ENCODE measurements at places on chromosomes 7 and 10. TPM values are rescaled to one million over a fixed set of nuclear protein-coding genes. Genes with fewer than 3 reads are reported as not detected.

GRCh38 chr7:78529392-78529791, 730.8 kb downstream of the PHTF2 start:
- DNase-seq, result no peak

- DNase-seq, result peak; percentile 93
Observed at GRCh38 chr10:124388823-124389612, 29.7 kb downstream of the OAT start.

DNA sequence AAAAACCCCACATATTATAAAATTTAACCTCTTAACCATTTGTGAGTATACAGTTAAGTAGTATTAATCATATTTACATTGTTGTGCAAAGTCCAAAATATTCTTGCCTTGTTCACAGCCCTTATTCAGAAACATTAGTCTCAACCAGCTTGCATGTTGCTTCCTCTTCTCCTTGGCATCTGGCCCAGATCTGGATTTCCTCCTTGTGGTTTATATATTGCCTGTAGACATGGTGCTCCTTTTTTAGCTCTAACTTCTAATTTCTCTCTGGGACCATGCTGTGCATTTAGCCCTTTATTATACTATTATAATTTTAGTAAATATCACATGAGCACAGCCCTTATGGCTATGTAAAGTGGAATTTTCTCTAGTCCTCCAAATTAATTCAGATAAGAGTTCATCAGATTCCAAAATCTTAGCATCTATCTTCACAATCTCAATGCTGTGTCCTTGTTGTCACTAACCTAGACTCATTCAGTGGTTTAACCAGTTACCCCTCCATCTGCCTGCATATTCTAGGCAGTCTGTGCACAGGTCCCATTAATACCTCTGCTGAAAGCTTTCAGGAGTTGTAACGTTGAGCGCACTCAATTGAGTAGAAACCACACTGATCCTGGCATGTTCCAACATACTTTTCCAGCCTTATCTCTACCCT, 7.9 kb downstream of the CPED1 start:
- no peak for DNase-seq

DNA sequence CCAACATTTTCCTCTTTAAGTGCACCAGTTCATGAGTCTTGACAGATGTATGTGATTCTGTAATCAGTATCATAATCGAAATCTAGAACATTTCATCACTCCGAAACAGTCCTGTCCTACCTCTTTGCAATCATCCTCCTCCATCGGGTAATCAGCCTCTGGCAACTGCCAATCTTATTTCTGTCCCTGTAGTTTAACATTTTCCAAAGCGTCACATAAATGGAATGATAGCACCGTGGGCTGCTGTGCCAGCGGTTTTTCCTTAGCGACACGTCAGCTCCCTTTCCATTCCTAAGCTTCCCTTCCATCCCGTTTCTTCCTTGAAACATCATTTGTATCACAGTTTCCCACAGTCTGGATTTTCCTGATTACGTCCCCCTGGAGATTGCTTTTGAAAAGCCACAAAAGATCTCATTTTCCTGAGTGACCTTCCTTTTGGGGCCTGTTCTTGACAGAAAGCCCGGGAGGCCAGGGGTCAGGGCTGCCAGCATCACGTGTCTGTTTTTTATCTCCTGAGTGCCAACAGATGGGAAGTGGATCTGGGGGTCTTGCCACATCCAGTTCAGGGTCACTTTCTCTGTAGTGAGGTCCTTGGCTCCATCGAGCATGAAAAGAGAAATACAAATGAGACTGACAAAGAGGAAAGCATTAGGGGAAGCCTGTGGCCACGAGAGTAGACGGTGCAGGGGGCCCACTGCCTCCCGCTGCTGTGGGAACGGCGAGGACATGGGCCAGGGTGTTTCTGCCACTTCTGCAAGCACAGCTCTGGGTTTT, 31.6 kb downstream of the TMEM120A start:
- DNase-seq, result no peak

GRCh38 chr7:43869867-43870240, 537 bp upstream of the MRPS24 start:
- DNase-seq, result no peak

DNA sequence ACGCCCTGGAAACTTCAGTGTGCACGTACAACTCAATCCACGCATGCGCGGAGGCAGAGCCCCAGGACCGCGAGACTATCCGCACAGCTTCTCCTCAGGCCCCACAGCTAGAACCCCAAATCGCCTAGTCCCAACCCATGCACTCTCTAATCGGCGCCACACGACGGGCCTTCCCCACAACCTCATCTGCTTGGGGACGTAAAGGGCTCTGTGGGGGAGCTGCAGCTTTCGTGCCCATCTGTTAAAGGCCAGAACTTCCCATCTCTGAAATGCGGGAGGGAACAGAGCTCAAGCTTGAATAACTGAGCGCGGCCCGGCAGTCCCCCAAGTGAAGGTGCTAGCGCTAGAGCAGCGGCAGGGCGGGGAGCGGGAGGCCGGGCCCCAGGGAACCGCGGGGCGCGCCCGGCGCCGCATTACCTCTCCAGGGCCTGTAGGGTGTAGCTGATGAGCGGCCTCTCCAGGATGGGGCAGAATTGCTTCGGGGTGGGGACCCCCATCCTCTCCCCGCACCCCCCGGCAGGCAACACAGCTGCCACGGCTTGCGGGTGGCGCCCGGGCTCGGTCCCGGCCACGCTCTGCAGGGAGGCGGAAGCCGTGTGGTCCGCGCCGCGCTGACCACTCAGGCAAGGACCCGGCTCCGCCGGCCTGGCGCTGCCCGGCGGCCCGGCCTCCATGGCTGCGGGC, 547 bp downstream of the CRPPA start:
- peak; percentile 76 for DNase-seq

DNA sequence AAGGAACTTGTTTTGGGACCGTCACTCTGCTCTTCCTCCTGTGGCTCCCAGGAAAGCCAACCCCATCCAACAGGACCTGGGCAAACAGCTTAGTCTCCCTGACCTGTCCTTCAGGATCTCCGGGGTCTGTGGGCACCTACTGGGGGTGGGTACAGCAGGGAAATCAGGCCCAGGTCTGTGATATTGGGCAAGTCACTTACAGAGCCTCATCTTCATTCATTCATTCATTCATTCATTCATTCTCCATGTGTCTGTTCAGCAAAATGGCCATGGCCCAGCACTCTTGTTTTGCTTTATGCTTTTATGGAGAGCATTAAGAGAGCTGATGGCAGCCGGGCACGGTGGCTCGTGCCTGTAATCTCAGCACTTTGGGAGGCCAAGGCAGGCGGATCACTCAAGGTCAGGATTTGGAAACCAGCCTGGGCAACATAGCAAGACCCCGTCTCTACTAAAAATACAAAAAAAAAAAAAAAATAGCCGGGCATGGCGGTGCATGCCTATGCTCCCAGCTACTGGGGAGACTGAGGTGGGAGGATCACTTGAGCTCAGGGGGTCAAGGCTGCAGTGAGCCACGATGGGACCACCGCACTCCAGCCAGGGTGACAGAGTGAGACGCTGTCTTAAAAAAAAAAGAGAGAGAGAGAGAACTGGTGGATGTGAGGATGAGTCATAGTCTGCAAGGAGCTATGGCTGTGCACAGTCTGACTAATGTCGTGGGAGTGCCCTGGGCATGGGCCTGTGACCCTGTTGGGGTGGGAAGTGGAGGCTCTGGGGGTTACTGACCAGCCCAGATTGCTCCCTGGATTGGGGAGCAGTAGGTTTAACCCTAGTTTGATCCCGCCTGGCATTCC, 54.3 kb downstream of the CLIP2 start:
- no peak for DNase-seq

- no peak for DNase-seq
Observed at GRCh38 chr7:74579800-74580685, 77.5 kb upstream of the GTF2I start.

GRCh38 chr7:20330239-20330927, at the start of gene ITGB8:
Gene ITGB8 (plus strand): TSS chr7:20330900. CDS start chr7:20331807, 907 bp downstream.
- peak; percentile 64 for DNase-seq

DNA sequence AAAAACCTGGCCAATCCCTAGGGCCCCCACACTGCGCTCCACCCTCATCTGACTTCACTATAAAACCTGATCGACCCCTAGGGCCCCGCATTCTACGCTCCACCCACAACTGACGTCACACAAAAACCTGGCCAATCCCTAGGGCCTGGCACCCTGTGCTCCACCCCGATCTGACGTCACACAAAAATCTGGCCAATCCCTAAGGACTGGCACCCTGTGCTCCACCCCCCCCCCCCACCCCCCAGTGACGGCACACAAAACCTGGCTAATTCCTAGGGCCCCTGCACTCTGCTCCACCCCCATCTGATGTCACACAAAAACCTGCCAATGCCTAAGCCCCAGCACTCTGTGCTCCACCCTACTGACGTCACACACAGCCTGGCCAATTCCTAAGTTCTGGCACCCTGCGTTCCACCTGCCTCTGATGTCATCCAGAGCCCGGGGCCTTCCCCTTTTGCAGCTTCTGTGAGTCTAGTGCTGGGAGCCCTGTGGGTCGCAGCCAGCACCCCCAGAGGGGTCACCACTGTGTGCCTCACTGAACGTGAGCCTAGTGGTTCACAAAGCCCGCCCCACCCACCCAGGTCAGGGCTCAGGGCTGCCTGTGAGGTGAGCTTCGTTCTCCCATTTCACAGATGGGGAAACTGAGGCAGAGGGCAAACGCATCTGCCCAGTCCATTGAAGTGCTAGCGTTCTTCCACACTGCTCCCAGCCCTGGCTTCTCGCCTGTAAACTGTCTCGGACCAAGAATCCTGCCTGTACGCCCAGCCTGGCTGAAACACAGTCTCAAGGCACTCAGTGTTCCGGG, 40.6 kb downstream of the MICALL2 start:
- DNase-seq, result peak; percentile 79

DNA sequence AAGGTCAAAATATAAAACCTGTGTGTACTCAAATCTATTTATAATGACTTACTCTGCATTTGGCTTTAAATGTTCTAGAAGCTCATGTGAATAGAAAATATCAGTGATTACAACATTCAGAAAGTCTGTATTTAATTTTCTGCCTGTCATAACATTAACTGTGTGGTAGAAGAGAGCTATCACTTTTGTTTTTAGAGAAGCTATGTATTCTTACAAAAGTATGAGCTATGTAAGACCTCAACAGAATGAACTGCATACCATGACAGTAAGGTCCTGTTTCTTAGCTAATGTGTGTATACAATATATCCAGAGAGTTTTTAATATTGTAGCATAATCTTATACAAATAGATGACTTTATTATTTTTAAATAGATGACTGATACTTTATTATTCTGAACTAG, 61.5 kb downstream of the PTN start:
- no peak for DNase-seq

DNA sequence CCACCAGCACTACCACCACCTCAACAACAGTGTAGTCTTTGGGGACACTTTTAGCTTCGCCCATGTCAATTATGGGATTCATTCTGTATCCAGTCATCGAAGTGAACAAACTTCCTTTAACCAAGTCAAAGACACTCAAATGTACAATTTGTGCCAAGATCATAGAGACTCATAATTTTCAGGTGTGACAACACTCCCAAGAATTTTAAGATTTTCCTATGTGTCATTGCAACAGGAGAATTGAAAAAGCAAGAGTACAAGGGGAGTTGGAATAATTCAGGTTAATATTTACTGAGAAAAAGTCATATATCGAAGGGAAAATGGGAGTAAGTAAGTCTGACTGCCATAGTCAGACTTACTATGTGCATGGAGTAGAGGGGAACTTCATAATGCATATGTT, 26.2 kb downstream of the PON1 start:
- DNase-seq, result no peak

DNA sequence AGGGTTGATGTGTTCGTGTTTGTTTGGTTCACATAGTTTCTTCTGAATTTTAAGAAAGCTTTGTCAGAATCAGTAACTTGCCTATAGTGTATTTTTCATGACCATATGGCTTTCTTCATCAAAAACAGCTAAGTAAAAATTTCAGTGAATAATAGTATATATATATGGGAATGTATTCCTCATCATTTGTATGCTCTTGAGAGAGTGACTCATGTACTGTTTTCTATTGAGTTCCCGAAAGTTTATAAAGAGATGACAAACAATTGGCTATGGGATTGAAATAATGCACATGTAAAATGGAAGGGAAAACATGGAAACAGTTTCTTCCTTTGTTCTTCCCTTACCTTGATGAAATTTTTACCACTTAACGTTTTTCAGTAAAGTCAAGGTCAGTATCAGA, 56.4 kb downstream of the KAT6B start:
- DNase-seq, result no peak

DNA sequence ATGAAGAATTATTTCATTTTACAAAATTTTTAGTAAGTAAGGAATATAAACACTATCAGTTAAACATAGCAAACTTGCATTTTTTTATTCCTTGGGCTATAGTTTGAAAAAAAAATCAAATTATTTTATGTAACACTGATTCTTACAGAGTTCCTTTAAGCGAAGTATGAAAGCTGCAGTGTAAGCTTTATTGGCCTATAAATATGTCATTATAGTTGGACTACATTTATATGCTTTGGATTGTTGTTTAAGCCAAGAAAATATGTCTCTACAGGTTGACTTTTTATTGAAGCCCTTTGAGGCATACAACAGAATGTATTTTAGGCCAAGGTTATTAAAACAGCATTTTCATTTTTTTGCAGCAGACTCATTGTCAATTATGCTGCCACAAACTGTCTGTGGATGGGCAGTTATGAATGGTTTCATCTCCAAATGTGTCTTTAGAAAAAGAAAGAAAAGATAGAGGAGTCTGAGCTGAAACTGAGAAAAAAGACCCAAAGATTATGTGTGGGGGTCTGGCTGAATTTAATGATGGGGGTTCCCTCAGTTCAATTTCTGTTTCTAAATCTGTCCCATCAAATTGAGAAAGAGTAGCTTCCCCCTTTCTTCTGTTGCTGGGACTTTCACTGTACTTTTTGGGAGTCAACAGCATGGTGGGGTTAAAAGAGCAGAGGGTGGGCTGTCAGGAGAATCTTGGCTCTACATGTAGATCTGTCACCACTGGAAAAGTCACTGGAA, 43.1 kb downstream of the ARID5B start:
- DNase-seq, result no peak

DNA sequence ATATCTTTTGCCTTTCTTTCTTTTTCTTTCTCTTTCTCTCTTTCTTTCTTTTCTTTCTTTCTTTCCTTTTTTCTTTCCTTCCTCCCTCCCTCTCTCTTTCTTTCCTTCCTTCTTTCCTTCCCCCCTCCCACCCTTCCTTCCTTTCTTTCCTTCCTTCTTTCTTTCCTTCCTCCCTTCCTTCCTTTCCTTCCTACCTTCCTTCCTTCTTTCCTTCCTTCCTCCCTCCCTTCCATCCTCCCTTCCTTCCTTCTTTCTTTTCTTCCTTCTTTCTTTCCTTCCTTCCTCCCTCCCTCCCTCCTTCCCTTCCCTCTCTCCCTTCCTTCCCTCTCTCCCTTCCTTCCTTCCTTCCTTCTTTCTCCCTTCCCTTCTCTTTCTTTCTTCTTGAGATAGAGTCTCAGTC, 25.5 kb upstream of the CALN1 start:
- DNase-seq, result no peak

GRCh38 chr7:10889266-10889898, 84.3 kb upstream of the PHF14 start:
- peak; percentile 39 for DNase-seq

- DNase-seq, result no peak
Observed at GRCh38 chr7:1510780-1511154, 6.6 kb upstream of the INTS1 start.

Gene CNNM2
- 27.0 TPM for total RNA-seq

Gene NUP42
- 40.8 TPM for total RNA-seq

Gene FUOM
- 40.5 TPM for total RNA-seq

Gene DRGX
- total RNA-seq, result not detected

Gene STRIP2
- 6.5 TPM for total RNA-seq

Gene FEZF1
- 20.0 TPM for total RNA-seq

Gene IGFBP1
- total RNA-seq, result 0.37 TPM

Gene GOLGA7B
- total RNA-seq, result 0.07 TPM

Gene MKRN1
- 106 TPM for total RNA-seq

Gene FXYD4
- not detected for total RNA-seq
